Jurkat, Clone E6-1 (cell line): ENCODE measurements at places on chromosomes 3 and 15.

DNA sequence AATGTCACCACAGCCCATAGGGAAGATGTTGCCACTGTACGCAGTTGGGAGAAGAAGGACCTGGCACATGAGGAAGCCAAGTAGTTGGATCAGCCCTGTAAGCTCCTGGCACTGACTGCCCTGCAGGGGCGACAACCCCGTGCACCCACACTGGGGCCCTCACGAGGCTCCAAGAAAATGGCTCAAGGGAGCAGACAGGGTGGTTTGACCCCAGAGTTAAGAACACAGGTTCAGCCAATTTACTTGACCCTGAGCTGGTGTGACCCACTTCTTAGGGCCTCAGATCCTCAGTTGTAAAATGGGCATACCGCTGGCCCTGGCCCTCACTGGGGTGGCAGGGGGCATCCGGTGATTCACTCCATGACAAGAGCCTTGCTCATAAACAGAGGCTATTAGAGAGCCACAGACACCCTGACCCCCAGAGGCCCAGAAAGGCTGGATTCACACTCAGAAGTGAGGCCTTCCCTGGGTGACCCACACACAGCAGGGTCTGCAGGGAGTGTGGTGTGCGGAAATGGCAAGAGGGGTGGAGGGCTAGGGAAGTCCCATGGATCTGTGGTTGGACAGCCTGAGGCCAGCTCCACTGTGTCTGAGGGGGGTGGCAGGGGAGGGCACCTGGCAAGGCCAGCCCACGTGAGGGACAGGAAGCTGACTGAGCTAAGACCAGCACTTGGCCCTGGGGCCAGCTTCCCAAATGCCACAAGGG lies 1.7 kb upstream of the HHATL start:
- no peak for DNase-seq

DNA sequence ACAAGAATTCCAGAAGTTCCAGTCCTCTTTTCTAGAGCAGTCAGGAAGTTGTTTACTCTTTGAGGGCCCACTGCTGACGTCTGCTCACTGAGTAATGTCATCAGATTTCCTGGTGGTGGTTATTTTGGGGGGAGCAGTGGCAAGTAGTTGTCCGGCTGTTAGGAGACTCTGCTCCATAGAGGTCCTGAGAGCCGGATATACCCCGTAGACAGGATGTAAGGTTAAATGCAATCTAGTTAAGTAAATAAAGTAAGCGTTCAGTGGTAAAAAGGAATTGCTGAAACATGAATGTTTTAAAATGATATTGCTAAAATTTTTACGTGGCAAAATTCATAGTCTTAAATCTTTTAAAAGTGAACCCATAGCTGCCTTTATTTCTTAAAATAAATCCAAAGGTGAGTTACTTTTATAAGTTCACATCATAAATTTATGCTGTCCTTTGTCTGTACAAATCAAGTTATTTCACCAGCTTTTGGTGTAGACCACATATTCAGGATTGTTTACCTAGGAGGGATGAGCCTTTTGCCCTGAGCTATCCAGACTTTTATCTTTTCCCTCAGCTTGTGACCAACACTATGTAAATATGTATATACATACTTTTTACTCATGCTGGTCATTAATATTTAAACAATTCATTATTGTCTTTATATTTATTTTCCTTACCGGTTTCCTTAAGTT lies 65.8 kb downstream of the PDE8A start:
- no peak for DNase-seq

GRCh38 chr3:147572970-147573340 lies 163.8 kb downstream of the ZIC1 start:
- DNase-seq, result no peak

DNA sequence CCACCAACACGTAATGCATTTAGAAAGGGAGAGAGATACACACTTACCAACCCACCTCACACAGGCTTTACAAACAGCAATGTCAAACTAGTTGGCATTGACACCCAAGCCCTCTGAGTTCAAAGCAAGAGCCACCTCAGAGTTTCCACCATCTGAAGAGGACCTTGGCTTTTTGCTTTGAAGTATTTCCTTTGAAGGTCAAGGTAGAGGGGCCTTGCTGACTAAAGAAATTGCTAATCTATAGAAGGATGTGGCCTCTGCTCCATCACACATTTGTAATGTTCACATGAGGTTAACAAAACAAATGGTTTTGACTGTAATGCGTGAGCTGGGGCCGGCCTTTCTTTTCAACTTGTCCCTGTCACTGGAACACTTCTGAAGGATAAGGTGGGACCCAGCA lies 117.7 kb downstream of the POLR2M start:
- DNase-seq, result no peak

DNA sequence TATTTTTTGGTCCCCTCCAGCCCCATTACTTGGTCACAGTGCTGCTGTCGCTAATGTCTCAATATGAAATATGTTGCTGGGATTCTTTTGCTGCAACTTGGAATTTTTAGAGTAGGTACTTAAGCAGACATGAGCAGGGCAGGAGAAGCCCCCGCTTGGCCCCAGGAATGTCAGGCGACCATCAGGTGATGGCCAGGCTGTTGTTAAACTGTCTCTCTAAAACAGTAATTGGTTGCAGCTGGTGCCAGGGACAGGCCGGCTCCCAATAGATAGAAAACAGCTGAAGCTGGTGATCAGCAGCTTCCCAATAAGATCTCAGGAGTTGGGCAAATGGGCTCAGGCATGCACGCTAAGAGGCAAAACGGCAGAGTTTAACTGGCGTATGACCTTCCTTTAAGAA lies 329.9 kb upstream of the TBL1XR1 start:
- DNase-seq, result no peak
